ENCODE measurements at places on chromosomes 11 and 22.
A peak's percentile ranks its signal among the peaks of the same experiment; 100 is the strongest.

DNA sequence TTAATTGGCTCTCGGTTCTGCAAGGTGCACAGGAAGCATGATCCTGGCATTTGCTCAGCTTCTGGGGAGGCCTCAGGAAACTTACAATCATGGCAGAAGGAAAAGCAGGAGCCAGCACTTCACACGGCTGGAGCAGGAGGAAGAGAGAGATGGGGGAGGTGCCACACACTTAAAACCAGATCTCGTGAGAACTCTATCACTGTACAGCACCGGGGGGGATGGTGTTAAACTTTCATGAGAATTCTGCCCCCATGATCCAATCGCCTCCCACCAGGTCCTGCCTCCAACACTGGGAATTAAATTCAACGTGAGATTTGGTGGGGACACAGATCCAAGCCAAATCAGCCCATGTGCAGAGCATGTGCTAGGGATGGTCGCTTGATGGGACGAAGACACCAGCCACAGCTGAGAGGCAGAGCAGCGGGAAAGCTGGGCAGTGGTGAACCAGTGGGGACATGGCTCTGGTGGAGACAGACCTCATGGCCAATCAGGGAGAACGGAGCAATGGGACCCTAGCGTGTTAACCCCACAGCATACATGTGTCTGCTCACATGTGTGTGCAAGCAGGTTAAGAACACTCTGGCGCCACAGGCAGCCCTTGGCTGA, 6.2 kb downstream of the TANGO2 start:
- no peak for DNase-seq

DNA sequence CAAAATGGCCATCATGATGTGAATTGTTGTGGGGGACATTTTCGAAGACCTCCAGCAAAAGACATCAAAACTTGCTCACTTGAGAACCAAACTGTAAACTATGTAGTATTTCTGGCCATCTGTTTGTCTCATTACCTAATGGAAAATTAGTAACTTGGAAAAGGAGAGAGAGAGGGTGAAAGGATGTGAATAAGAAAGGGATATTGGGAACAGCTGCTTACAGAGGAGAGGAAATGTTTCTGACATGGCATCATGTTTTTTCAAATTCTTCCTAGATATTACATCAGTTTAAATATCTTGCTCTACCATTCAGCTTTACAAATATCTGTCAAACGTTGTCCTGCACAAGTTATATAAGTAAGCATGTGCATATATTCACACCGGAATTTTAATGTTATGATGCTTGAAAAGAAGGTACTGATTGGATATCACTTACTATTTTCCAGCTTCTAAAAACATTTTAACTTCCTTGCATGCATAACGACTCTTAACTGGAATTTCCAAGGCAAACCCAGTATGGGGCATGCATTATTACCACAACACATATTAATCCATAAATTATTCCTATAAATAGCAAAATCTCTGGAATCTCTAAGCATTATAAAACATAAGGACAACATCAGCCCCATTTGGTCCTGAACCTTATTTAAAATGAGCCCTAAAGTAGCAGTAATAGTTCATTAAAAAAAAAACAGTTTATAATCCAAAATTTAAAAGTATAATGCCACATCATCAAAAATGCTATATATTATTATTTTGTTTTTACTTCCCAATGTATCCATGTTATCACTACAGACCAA, 20.0 kb downstream of the GUCY1A2 start:
- no peak for DNase-seq

- DNase-seq, result no peak
Measured at GRCh38 chr11:115317277-115318185, 186.7 kb downstream of the CADM1 start.

GRCh38 chr11:86360775-86361395, 13.8 kb upstream of the CCDC81 start:
- DNase-seq, result no peak

DNA sequence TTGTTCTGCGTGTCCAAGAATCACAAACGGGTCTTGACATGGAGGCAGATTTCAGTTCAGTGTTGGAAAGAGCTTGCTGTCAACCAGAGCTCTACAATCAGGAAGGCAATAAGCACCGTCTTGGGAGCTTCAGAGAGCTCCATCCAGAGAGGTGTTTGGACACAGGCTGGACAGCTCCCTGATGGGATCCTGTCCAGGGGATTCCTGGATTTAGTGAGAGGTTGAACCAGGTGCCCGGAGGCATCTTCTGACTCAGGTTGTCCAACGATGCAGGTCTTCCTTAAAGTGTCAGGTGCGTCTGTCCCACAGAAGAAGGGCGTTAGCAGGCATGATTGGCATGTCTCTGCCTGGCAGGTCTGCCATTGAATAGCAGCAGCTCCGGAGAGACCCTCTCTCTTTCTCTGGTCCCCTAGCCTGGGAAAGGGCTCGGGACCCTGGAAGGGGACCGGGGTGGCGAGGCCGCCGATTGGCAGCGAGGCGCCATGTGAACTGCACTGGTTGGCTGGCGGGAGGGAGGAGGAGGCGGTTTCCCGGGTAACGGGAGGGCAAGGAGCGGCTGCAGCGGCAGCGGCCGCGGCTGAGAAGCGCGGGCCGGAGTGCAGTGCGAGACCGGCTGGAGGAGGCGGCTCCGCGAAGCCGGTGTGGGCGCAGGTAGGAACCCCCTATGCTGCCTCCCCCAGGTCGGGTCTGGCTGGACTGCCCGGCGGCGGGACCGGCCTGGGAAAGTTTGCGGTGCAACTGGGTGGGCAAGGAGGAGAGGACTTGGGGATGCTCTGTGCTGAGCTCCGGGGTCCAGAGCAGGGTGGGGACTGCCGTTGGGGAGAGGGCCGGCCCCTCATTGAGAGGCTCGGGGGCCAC, 104.1 kb upstream of the E2F8 start:
- no peak for DNase-seq

DNA sequence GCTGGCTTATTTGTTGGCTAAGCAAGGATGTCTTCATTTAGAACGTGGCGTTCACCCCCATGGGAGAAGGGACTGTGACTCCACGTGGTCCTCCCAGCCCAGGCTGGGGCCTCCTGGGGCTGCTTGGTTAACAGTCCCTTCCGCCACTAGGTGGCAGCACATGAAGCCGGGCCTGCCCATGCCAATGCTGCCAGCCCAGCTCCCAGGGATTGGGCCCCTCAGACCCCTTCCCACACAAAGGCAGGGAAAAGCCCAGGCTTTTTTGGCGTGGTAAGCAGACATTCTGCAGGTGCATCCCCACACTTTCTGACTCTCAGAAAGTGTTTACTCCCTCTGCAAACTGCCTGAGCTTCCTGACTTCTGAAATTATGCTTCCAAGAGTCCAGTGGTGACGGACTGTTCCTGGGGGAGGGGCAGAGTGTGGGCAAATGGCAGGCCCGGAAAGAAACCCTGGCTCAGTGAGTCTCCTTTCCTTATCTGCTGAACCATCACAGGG, 3.1 kb downstream of the CBX6 start:
- DNase-seq, result peak; percentile 80

- no peak for DNase-seq
Measured at GRCh38 chr22:24588757-24589481, 4.0 kb downstream of the LRRC75B start.

DNA sequence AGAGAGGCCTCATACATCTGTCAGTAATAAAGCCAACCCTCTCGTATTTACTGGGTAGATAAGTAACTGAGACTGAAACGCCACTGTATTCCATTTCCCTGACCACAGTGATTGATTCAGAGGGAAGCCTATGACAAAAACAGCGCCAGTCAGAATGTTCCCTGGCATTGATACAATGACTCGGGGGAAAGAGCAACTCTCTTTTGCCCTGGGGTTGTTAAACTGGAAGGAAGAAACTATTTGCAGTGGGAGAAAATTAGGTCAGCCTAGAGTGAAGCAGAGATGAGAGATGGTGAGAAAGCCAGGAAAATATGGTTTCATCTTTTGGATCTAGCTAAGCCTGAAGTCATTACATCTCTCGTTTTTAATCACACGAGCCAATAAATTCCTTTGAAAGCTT, 48.6 kb upstream of the RBFOX2 start:
- no peak for DNase-seq

- DNase-seq, result no peak
Measured at GRCh38 chr11:117444256-117444655, 116.6 kb downstream of the CEP164 start.

GRCh38 chr11:36186340-36187175, 102.7 kb downstream of the COMMD9 start:
- DNase-seq, result no peak

DNA sequence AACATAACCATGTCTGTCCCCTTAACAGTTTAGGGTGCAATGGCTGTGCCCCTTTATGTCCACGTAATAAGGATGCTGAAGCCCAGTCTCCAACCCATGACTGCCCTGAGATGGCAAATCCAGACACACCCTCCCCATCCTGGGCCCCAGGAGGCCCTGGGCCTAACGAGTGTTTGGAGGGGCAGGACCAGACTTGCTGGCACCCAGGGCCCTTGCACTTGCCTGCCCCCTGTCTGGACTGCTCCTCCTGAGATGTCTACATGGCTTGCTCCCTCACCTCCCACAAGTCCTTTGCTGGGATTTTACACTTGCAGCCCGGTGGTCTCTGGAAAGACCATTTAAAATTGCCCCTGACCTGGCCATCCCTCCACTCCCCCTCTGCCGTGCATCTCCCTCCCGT, 132.2 kb upstream of the NECTIN1 start:
- DNase-seq, result no peak

- no peak for DNase-seq
Measured at GRCh38 chr11:71913756-71914526, 14.5 kb downstream of the XNDC1N start.

DNA sequence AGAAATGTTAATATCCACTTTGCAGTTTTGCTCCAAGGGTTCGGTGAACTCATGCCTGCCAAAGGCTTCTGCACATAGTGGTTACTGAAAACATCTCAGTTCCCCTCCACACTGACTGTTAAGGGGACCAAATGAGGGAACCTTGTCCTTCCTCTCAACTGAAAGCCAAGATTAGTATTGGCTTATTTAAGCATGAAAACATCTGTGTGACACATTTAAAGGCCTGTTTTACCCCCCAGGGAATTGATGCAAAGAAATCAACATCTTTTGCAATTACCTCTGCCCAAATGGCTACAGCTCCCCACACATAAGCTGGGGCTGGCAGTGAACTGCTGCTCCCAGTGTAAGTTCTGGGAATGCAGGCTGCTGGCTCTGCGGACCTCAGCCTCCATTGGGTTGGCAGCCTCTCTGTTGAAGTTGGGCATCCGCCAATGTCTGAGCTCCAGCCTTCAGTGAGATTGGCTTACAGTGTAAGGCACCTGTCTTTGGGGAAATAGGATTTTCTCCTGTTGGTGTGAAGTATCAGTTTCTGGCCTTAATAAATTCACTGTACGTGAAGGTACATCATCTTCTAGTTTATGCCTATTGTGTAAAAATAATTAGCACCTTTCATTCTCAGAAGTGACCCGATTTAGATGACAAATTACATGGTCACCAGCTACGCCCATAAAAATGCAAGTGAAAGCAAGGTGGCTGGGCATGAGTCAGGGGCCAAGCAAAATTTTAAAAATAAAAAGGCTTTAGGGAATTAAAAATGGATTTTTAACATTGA, 213.4 kb upstream of the SYN3 start:
- no peak for DNase-seq

GRCh38 chr22:43490311-43490710, 78.5 kb downstream of the MPPED1 start:
- DNase-seq, result no peak

- no peak for DNase-seq
Measured at GRCh38 chr11:116112087-116112935, 608.1 kb upstream of the CADM1 start.

GRCh38 chr22:22618923-22619322, 25.5 kb upstream of the GGTLC2 start:
- DNase-seq, result no peak

- DNase-seq, result no peak
Measured at GRCh38 chr11:42049650-42050049, 590.2 kb upstream of the LRRC4C start.

DNA sequence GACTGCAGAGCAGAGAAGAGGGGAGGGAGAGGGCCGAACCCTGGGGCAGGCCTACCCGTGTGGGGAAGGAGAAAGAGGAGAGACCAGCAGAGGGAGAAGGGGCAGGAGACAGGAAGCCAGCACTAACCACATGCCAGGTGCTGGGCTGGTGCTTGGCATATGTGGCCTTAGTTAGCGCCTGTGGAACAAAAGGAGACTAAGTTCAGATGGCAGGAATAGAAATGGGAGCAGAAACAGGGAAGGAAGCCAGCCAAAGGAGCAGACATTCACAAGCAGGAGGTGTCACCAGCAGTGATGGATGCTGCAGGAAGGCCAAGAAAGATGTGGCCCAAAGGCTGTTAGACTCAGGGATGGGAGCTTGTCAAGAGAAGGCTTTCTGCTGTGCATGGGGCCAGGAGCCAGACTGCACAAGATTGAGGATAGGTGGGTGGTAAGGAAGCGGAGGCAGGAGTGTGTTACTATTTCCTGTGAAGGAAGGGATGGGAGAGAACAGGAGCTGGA, 26.7 kb downstream of the TREH start:
- DNase-seq, result no peak

GRCh38 chr11:94175535-94175934, 46.9 kb downstream of the PANX1 start:
- no peak for DNase-seq

GRCh38 chr22:28604966-28605761, 74.5 kb downstream of the TTC28 start:
- DNase-seq, result no peak

GRCh38 chr11:93000511-93001476, 31.3 kb downstream of the MTNR1B start:
- DNase-seq, result no peak
